ENCODE measurements at places on chromosomes 5 and 9.

GRCh38 chr5:103120607-103121200 is 603 bp downstream of the PPIP5K2 start:
- DNase-seq, result peak; percentile 17

DNA sequence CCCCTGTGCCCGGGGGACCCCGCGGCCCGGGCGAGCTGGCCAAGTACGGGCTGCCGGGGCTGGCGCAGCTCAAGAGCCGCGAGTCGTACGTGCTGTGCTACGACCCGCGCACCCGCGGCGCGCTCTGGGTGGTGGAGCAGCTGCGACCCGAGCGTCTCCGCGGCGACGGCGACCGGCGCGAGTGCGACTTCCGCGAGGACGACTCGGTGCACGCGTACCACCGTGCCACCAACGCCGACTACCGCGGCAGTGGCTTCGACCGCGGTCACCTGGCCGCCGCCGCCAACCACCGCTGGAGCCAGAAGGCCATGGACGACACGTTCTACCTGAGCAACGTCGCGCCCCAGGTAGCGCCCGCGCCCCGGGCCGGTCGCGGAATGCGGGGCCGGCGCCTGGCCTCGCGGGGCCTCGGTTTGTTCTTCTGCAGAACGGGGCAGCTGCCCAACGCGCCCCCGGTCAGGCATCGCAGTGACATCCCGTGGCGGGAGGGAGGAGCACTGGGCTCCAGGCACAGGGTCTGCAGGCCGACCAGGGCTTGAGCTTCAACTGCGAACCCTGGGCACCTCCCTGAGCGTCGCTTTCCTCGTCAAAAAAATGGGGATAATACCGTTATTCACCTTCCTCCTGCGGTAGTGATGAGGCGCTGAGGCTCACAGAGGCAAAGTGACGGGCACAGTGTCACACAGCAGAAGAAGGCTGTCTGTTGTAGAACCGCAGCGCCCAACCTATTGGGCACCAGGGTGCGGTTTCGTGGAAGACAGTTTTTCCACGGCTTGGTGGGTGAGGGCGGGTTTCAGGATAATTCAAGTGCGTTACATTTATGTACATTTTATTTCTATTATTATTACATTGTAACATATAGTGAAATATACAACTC is 777 bp downstream of the ENDOG start:
- DNase-seq, result no peak

GRCh38 chr5:173246511-173246910 is 11.5 kb upstream of the NKX2-5 start:
- no peak for DNase-seq

DNA sequence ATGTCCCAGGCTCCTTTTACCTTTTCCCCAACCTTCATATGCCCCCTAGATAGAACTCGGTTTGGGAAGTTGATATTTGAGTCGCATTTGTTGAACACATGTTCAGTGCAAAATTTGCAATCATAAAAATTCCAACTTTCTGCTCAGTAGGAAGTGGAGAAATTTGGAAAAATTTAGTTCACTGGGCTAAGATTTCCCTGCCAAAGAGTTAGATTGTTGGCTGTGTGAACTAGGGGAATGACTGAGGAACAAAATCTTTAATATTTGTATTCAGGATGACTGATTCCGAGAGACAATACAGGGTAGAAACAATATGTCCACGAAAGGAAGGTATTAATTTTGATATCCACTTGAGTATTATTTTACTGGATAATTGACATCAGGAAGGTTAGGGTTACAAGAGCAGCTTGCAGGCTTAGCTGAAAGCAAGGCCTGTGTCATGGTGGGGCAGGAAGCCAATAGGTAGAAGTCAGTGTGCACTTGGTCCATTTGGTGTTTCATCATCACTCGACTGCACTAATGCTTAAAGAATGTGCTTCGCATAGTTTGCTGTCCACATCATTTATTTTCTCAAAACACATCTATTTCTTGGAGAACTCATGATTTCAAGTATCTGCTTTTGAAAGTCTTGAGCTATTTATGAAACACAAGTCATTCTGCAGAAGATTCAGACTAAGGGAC is 59.4 kb upstream of the GNA14 start:
- no peak for DNase-seq

GRCh38 chr5:151647320-151647861 is 39.3 kb downstream of the SPARC start:
- DNase-seq, result no peak

- no peak for DNase-seq
Measured at GRCh38 chr5:115402822-115403577, 106.5 kb upstream of the CCDC112 start.

GRCh38 chr5:149372076-149372795 is 6.9 kb downstream of the IL17B start:
- no peak for DNase-seq
